ENCODE measurements at places on chromosomes 1 and 21.

- DNase-seq, result no peak
These were observed 23.3 kb downstream of the NAV1 start for GRCh38 chr1:201562257-201562656.

- no peak for DNase-seq
These were observed 4.0 kb downstream of the EPS8L3 start for GRCh38 chr1:109759513-109760334.

GRCh38 chr1:112445596-112445995 is 49.6 kb downstream of the CTTNBP2NL start:
- no peak for DNase-seq

DNA sequence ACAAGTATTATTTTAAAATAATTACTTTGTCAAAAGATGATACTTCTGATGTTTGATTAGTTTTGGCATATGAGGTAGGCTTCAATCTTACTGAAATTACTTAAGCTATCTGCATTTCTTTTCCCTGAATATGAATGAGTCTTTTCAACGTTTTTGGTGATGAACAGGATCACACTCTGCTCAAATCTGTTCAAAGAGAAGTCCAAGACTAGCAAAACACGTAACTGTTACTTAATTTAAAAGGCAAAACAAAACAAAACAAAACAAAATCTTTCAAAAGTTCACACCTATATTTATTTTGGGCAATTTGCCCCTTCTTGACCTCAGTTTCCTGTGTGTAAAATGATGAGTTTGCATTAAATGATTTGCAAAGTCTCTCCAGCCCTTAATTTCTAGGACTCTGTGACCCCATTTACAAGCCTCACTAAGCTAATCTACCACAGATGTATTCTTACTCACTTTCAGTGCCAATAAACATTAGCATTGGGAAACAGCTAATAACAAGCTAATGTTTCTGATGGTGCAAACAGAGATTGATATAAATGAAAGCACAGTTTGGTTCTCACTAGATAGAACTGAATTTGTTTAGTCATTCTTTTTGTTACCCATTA is 865.4 kb downstream of the LTN1 start:
- no peak for DNase-seq

DNA sequence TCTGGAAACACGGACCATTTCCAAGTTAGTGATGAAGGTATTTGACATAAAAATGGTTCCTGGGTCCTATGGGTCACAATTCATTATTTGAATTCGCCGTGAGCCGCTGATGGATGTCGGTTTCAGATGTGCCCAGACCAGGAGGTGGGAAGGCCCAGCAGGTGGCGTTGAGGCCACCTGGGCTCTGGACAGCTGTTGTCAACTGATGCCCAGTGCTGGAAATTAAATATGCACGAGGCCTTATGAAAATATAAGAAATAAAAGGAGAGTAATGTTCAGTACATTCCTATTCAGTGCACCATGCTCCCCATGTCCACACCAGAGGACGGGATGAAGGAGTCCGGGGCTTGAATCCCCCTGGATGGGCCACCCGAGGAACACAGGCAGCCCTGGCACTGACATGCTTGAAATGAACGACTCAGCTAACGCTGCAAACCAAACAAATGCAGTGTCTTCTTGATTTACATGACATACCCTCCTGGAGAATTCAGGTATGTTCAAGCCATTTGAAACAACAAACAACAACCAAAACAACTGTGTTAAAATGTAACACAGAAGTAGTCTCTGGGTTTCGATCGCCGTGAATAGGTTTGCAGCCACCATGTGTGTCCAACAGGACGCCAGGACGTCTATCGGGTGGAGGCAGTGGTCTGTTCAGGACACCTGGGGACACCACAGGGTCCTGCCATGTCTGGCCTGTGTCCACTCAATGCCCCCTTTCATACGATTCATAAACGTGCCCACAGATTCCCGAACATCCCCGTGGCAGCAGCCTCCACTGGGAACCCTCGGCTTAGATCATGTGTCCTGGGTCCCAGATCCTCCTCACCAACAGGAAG is 6.1 kb downstream of the TFF3 start:
- DNase-seq, result no peak

GRCh38 chr1:77742011-77742555 is 17.6 kb downstream of the USP33 start:
- DNase-seq, result peak; percentile 6

DNA sequence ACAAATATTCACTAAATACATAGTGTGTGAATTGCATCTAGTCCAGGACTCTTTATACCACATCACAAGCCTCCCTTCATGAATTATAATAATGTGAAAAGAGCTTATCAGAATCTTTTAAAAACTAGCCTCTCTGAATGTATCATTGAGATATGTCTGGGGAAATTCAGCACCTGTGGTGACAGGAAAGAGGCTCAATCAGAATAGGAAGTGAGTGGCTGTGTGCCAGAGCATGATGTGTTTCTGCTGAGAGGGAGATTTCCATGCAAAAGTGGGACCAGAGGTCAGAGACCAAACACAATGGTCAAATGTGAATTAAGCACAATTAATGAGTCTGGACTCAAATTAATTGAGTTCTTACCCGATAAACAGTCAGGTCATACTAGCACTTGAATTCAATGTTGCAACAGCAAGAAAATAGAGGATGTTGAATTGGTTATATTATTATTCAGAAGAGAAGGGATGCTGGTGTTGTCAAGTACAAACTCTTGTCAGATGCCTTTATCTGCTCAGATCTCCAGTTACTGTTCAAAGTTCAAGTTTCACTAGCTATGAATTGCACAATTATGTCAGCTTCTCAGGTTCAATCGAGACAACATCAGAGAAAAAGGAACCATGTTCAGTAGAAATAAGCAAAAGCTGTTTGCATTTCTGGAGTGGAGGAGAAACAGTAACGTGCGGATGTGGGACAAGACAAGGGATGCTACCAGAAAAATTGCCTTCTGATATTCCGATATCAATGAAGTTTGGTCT is 226.2 kb downstream of the ZNF326 start:
- DNase-seq, result no peak

All from cerebellar cortex (tissue), 1 donor.